ENCODE measurements at places on chromosomes 12 and 14. TPM values are rescaled to one million over a fixed set of nuclear protein-coding genes. Genes with fewer than 3 reads are reported as not detected.

- DNase-seq: no peak
- H3K4me3 ChIP-seq: no peak overlapping the region
- H3K27me3 ChIP-seq: no peaks in the 10 kb centered on the region
- H3K27ac ChIP-seq: no peak overlapping the region
Measured at GRCh38 chr14:35281341-35281740, 10.8 kb upstream of the PSMA6 start.

DNA sequence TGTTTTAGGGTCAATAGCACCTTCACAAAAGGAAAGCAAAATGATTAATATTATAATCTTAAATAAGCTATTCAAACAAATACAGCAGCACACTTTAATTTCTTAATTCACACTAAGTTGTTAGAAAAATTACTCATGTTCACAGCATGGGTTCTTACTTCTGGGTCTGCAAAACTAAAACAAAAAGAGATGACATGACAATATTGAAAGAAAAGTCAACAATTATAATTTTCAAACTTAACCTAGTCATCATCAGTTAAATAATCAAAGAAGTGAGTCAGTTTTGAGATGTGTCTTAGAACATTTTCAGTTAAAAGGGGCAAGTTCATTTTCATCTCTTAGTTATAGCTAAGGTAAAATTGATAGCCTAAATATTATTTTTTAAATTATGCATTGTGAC lies 47.7 kb upstream of the RMST start:
- no peak overlapping the region for H3K27ac ChIP-seq
- no peak overlapping the region for H3K4me3 ChIP-seq
- H3K36me3 ChIP-seq: no peaks in the 10 kb centered on the region
- no peak for DNase-seq

GRCh38 chr12:4330203-4330602 lies 9.2 kb downstream of the TIGAR start:
- no peak overlapping the region for H3K27ac ChIP-seq
- no peak overlapping the region for H3K4me3 ChIP-seq
- peaks cover 28% of the 10 kb centered on the region for H3K36me3 ChIP-seq
- DNase-seq: no peak

DNA sequence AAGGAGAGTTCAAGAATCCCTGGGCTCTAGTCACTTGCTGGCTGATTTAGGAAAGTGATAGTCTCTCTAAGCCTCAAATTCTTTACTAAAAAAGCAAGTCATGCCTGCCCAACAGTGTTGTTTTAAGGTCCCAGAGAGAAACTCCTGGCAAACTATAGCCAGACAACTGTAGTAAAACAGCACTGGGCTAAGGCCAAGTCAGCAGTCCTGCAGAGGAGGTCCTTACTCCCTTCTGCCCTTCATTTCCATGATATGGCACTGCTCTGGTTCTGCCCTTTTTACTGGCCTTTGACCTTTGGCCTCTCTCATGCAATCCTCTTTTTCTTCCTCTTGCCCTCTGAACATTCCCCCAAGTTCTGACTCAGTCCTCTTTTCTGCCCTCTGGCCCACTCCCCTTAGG lies 74.9 kb downstream of the VWF start:
- no peaks in the 10 kb centered on the region for H3K36me3 ChIP-seq
- no peak overlapping the region for H3K4me3 ChIP-seq
- no peak overlapping the region for H3K27ac ChIP-seq
- H3K4me1 ChIP-seq: no peaks in the 10 kb centered on the region

- H3K36me3 ChIP-seq: peaks cover 47% of the 10 kb centered on the region
- no peak overlapping the region for H3K4me3 ChIP-seq
- DNase-seq: no peak
Measured at GRCh38 chr14:90003526-90004307, 48.0 kb downstream of the TDP1 start.

- no peak for DNase-seq
- no peak overlapping the region for H3K4me3 ChIP-seq
- no peak overlapping the region for H3K27ac ChIP-seq
- peaks cover 7% of the 10 kb centered on the region for H3K27me3 ChIP-seq
Measured at GRCh38 chr14:21163871-21164291, 8.0 kb upstream of the OR5AU1 start.

DNA sequence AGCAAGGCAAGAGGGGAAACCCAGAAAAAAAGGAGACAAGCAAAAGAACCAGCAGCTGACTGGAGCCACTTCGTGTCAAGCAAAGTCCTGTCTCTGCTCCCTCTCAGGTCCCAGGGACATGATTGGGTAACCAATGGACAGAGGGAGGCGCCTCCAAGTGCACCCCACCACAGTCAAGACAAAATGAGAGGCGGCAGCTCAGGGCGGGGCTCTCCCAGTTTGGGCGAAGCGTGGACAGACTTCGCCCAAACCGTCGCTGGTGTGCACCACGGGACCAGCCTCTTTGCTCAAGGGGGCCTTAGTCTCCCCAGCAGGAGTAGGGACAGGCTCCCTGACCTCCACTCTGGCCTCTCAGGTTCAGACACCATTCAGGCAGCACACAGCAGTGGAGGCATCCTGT lies 1.5 kb upstream of the BEGAIN start:
- no peaks in the 10 kb centered on the region for H3K36me3 ChIP-seq
- H3K27me3 ChIP-seq: peaks cover 3% of the 10 kb centered on the region
- H3K27ac ChIP-seq: no peak overlapping the region
- no peak overlapping the region for H3K4me3 ChIP-seq

NOC4L gene
- 17.0 TPM for total RNA-seq

NPFF gene
- not detected for total RNA-seq

A2M gene
- not detected for total RNA-seq

POTEG gene
- total RNA-seq: not detected

VRTN gene
- not detected for total RNA-seq

TAS2R8 gene
- total RNA-seq: not detected

Measured in CD4-positive, CD25-positive, alpha-beta regulatory T cell (primary cell).